Motor neuron (in vitro differentiated cells): ENCODE measurements at places on chromosomes 7 and 10. TPM values are rescaled to one million over a fixed set of nuclear protein-coding genes. Genes with fewer than 3 reads are reported as not detected.

IFIT1B gene
- 0.41 and 0.56 TPM in 2 replicates for total RNA-seq

- peak; percentile 95 for ATAC-seq
Measured at GRCh38 chr10:80408242-80409101, at the start of gene PRXL2A. Gene PRXL2A (plus strand): TSS chr10:80408551. CDS start chr10:80420468, 11,917 bp downstream.

- no peak for ATAC-seq
Measured at GRCh38 chr10:88008866-88009470, 145.5 kb downstream of the PTEN start.

- ATAC-seq: no peak
Measured at GRCh38 chr7:115005953-115006352, 84.1 kb downstream of the MDFIC start.

GRCh38 chr10:110802090-110802489 lies 69.6 kb upstream of the PDCD4 start:
- ATAC-seq: no peak

C7orf57 gene
- total RNA-seq: 0.38 TPM in 1 of 2 replicates, not detected in the other

DNA sequence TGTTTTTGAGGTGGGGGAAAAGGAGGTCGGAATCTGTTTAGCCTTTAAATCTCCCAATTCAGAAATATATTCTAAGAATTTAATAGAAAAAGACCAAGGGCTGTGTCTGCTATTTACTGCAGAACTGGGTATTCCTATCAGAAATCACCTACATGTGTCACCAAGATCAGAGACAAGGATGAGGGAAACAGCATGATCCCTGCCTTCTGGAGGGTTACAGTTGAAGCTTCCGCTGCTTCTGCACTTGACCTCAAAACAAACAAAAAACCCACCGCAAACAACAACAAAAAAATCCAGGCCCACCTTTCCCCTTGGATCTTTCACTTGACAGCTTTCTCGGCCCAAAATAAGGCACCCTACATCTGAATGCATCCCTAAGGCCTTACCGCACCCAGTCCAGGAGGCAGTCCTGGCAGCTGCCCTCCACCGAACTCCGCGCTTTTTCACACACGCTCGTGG lies 750 bp upstream of the CDK14 start:
- no peak for ATAC-seq

LIPA gene
- total RNA-seq: 63.5 and 68.3 TPM in 2 replicates

CPN1 gene
- 0.29 TPM in 1 of 2 replicates, not detected in the other for total RNA-seq

DNA sequence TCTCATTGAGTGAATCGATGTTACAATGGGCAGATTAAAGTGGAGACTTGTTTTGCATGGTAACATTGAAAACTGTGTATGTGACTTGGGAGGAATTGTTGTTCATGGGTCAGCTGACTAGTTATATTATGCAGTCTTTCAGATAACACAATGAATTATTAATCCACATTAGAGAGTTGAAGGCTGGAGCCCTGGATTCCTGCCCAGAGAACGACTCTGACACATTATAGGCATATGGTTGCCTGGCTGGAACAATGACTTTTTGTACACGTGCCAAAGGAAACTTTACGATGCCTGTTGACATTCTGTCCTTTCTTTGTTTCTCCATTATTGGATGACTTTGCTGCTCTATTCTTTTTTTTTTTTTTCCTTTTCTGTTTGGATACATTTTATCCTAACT lies 52.3 kb upstream of the TMEM229A start:
- ATAC-seq: peak; percentile 65

GRCh38 chr7:762885-763284 lies 35.8 kb upstream of the PRKAR1B start:
- ATAC-seq: no peak

DNA sequence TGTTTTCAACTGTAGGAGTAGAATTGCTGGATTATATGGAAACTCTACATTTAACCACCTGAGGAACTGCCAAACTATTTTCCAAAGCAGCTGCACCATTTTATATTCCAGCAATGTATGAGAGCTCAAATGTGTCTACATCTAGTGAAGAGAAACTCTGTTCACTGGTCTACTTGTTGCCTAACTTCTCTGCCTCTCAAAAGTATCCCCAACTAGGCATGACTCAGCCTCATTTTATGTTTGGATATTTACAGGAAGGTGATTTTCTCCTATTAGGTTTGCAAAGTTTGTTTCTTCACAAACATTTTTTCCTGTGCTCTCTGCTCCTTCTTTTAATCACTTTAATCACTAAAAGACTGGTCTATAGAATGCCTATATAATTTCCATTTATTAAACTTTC lies 37.1 kb upstream of the SRI start:
- no peak for ATAC-seq

DNA sequence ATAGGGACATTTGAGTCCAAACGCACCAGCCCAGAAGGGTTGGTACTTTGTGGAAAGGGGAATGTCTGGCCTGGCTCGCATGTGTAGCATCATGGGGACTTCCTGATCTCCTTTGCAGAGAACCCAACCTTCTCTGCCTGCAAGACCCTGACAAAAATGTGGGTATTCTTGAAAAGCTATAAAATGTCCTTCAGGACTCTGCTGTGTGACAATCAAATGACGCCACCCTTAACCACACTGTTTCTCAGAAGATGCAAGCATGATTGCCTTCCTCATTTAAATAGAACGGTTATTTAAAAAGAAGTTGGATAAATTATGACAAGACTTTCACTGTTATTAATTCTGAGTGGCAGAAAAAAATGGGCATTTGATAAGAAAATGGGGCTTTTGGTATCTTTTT lies 15.1 kb upstream of the GPR15LG start:
- ATAC-seq: no peak

DNA sequence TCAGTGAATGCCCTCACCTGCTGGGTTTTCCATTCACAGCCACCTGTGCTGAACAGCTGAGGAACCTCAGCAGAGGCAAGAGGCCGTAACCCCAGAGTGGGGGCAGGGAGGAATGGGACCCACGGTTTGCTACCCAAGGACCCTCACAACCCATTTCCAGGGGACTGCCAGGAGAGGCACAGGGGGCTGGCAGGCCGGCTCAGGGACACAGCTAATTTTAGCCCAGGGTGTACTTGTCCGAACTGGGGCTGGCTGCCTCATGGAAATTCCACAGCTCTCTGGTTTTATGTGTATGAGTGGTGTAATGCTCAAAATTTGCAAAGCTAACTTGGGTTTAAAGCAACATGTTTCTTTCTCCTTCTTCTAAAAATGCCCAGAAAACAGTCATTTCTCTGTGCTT lies 42.2 kb downstream of the MINDY4 start:
- peak; percentile 53 for ATAC-seq

DNA sequence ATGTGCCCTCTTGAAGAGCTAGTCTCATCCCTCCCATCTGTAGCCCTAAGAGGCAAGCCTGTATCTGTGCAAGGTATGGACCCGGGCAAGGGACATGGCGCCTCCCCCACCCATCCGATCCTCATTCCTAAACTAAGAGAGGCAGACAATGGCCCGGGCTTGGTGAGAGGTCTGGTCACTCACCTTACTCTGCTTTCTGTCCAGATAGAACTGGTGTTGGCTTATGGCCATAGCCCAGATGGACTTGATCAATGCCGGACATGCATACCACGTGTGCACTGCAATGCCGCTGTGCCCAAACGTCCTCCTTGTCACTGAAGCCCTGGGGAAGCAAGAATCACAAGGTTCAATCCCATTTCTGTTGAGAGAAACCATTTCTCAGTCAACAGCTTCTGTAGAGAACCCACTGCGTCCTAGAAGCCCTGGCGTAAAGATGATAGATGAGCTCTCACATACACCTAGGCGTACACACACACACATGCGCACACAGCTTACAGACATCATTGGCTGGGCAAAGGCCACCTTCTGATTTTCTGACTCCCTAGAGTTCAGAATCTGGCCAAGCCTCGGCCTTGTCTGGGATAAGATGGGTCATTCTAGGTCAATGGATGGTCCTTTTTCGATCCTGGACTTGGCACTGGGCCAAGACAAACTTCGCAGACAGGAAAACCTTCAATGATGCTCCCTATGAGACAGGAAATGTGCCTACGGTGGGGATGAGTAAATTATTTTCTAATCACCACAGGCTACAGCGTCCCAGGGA lies 114.6 kb downstream of the PRPF18 start:
- no peak for ATAC-seq

SKIDA1 gene
- total RNA-seq: 0.86 and 0.87 TPM in 2 replicates

LRRC4 gene
- 17.4 and 19.1 TPM in 2 replicates for total RNA-seq

GRCh38 chr7:3120513-3120912 lies 76.8 kb upstream of the CARD11 start:
- no peak for ATAC-seq

GRCh38 chr10:11959966-11960365 lies 82.6 kb downstream of the UPF2 start:
- no peak for ATAC-seq

ADAM22 gene
- 21.2 and 22.5 TPM in 2 replicates for total RNA-seq

DNA sequence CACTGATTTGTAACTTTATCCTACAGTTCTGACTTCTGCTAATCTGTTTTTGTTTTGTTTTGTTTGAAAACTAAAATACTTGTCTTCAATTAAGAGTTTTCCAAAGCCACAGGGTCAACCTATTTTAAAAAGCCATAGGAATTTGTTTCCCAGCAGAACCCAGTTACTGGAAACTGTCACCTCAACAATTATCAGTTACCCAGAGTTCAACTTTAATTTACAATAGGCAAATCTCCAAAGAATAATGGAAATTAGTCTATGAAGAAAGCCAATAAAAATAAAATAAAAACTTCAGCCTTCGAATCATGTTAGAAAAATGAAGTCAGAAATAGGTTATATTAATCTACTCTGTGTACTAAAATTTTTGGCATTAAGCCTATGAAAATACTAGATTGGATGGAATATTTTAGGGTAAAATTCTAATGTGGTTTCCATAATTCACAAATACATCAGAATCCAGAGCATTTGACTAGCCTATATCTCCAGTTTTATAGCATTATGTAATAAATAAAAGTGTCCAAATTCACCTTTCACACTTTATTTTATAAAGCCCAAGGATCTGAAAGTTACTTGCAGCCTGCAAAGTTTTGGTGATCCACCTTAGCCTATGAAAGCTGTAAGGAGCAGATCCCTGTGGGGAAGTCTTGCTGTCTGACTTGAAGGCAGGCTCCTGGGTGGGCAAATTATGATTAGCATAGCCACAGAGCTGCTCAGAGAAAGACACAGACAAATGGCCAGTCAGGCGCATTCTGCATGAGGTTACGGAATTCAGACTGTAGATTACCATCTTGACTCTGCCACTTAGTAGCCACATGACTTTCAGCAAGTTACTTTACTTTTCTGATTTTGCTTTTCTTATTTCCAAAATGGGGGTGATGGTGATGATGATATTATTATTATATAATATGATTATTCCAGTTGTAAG lies 250.0 kb upstream of the HGF start:
- peak; percentile 32 for ATAC-seq

PAX4 gene
- not detected in 2 replicates for total RNA-seq

- ATAC-seq: no peak
Measured at GRCh38 chr10:126110489-126111180, 214.3 kb downstream of the FANK1 start.

PON1 gene
- total RNA-seq: not detected in 2 replicates

DNA sequence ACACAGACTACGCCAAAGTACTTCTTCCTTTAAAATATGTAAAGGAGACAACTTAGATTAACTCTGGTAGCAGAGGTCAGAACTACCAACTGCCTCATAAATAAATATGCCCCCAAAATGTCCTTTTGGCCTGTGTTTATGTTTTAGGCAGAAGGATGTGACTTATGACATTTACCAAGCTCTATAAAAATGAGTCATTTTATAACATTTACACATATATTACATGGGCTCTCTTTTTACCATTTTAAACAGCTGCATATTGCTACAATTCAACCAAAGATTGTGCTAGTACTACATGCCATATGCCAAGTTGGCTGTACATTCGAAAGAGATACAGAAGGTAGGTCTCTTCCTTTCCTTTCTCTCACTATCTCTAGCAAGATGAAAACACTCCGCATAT lies 12.4 kb downstream of the ABLIM1 start:
- ATAC-seq: no peak

CYP26A1 gene
- total RNA-seq: 0.59 and 1.0 TPM in 2 replicates

- no peak for ATAC-seq
Measured at GRCh38 chr7:134333943-134334342, 17.2 kb upstream of the SLC35B4 start.

GRCh38 chr10:88196291-88196690 lies 332.9 kb downstream of the PTEN start:
- ATAC-seq: no peak

DNA sequence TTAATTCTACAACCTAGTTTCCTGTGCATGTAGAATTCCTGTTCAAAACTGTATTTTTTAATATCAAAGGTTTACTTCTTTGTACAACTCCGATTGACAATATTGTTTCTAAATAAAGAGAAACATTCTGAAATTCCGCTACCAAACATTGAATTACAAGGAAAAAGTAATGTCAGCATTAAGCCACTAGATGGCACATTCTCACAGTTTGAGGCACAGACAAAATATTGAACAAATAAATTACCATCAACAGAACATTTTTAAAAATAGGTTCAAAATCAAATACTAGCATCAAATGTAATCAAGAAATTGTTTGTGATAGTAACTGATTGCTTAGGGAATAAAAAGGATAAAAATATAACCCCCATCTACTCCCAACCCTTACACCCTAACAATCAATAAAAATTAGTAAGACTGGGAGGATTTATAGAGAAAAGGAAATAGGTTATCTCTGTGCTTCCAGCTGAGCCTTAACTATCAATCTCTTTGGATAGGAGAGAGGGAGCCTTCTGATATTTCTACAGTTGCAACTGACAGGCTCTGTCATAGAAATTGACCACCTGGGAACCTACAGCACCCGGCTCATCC lies 86.6 kb upstream of the C7orf33 start:
- ATAC-seq: no peak

CRPPA gene
- 1.0 and 1.1 TPM in 2 replicates for total RNA-seq

- no peak for ATAC-seq
Measured at GRCh38 chr10:79339266-79339665, 8.0 kb upstream of the PPIF start.

CLRN3 gene
- total RNA-seq: not detected in 2 replicates

CHN2 gene
- total RNA-seq: 14.8 TPM in 2 replicates

GRCh38 chr10:32932225-32932729 lies 25.8 kb downstream of the ITGB1 start:
- no peak for ATAC-seq

DNA sequence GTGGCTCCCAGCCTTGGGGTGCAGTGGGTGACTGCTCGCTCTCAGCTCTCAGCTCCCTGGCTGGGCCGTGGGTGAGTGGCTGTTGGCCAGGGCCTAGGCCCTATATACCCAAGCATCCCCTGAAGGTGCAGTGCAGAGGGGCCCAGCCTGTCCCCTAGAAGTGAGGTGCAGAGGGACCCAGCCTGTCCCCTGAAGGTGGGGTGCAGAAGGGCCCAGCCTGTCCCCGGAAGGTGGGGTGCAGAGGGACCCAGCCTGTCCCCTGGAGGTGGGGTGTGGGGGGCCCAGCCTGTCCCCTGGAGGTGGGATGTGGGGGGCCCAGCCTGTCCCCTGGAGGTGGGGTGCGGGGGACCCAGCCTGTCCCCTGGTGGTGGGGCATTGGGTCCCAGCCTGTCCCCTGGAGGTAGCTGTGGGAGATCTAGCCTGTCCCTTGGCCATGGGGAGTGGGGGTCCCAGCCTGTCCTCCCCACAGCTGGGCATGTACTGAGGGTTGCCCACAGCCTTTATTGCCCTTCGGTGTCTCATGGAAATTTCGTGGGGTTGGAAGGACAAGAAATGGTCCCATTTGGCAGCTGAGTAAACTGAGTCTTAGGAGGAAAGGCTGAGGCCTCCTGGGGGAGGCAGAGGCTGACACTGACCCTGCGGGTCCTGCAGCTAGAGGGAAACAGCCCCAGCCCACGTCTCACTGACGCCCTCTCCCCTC lies 17.5 kb upstream of the LFNG start:
- ATAC-seq: no peak
